ENCODE measurements at places on chromosomes 6 and 20.

GRCh38 chr6:78831492-78831891 lies 35.9 kb upstream of the IRAK1BP1 start:
- no peak for DNase-seq

DNA sequence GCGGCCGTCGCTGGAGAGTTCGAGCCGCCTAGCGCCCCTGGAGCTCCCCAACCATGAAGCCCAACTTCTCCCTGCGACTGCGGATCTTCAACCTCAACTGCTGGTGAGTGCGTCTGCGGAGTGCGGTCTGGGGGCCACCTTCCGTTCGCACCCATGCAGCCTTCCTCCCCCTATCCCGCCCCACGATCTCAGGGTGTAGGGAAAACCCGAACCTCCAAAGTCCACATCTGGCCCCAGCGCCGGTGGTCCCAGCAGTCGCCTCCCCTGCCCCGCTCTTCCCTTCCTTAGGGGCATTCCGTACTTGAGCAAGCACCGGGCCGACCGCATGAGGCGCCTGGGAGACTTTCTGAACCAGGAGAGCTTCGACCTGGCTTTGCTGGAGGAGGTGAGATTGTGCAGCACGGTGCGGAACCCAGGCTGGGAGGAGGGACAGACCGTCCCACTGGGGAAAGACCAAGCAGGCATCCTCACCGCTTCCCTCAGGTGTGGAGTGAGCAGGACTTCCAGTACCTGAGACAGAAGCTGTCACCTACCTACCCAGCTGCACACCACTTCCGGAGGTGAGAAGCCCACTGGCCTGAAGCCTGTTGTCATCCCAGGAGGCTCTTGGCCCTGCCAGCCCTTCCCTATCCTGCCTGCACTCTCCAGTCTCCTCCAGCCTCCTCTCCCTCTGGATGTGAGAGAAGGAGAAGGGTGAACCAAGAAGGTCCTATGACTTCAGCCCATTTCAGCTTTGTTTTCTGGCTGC lies 719 bp downstream of the SMPD2 start:
- peak; percentile 67 for DNase-seq

GRCh38 chr6:158270389-158271127 lies 41.7 kb upstream of the TULP4 start:
- DNase-seq = no peak

- DNase-seq = peak; percentile 88
Observed at GRCh38 chr6:125598422-125598821, 151.0 kb upstream of the HEY2 start.

- DNase-seq = no peak
Observed at GRCh38 chr20:48329031-48329615, 498.7 kb downstream of the PREX1 start.

DNA sequence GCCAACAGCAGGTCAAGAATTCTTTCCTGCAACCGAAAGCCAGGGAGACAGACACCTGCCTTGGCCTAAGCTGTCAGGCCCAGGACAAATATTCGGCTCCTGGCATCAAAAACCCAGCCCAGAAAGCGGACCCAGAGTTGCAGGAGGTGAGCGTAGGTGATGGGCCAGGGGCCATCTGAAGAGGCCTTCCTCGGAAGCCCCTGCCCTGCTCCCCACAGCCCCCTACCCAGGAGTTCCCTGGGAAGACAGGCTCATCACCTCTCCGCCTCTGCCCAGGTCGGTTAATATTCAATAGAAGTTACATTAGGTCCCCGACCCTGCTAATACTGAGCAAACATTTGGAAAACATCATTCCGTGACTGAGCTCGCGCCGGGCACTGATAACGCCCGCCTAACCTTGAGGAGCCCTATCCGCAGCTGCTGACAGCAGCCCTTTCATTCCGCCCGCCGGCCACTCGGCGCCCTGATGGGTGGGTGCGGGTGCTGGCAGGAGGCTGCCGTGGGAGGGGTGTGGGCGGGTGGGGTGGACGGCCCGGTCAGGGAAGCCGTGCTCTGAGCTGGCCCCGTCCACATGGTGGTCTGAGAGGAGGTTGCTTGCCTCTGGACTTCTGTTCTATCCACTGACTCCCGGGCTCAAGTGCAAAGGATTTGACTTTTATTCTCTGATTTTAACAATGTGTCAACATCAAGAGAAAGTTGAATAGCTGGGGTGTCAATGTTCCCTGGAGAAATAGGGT lies 55.7 kb downstream of the HNF4A start:
- DNase-seq = no peak

DNA sequence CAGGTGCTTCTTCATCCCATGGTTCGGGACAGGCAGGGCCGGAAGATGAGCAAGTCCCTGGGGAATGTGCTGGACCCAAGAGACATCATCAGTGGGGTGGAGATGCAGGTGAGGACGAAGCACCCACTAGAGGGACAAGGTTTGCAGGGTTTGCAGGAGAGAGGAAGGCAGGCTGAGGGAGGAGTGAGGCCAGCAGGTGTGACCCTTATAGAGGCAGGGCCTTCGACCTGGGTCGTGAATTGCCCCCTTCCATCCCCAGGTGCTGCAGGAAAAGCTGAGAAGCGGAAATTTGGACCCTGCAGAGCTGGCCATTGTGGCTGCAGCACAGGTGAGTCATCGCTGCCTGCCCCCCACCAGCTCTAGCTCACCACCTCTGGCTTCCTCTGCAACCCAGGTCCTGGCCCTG lies 8.4 kb downstream of the VARS2 start:
- DNase-seq = no peak

GRCh38 chr6:154613137-154613676 lies 102.7 kb upstream of the CNKSR3 start:
- DNase-seq = no peak

- DNase-seq = no peak
Observed at GRCh38 chr6:91412532-91412931, 825.7 kb upstream of the MAP3K7 start.

GRCh38 chr6:49541936-49542335 lies 8.5 kb upstream of the C6orf141 start:
- no peak for DNase-seq

GRCh38 chr6:55670850-55671413 lies 91.9 kb upstream of the HMGCLL1 start:
- DNase-seq = no peak

DNA sequence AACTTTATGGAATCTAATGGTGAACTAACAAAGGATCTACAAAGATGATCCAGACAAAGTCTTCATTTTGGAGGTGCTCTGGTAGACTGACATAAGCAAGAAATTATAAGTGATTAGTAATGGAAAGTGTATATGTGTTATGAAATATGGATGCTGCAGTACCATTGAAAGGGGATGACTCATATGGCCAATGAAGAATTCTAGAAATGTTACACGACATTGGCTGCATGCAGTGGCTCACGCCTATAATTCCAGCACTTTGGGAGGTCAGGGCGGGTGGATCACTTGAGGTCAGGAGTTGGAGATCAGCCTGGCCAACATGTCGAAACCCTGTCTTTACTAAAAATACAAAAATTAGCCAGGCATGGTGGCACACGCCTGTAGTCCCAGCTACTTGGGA lies 23.5 kb downstream of the CFAP206 start:
- DNase-seq = no peak
